ENCODE measurements at places on chromosomes 7 and 10.

DNA sequence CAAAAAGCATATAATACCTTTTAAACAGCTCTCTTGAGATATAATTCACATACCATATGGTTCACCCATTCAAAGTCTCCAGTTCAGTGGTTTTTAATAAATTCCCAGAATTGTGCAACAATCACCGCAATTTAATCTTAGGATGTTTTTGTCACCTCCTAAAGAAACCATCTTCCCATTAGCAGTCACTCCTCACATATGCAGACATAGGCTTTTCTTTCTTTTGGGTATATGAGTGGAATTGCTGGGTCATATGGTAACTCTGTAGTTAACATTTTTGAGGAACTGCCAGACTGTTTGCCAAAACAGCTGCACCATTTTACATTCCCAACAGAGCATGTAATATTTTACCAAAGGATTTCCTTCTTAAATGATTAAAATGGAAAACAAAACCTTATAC is 57.0 kb downstream of the CC2D2B start:
- DNase-seq = no peak

DNA sequence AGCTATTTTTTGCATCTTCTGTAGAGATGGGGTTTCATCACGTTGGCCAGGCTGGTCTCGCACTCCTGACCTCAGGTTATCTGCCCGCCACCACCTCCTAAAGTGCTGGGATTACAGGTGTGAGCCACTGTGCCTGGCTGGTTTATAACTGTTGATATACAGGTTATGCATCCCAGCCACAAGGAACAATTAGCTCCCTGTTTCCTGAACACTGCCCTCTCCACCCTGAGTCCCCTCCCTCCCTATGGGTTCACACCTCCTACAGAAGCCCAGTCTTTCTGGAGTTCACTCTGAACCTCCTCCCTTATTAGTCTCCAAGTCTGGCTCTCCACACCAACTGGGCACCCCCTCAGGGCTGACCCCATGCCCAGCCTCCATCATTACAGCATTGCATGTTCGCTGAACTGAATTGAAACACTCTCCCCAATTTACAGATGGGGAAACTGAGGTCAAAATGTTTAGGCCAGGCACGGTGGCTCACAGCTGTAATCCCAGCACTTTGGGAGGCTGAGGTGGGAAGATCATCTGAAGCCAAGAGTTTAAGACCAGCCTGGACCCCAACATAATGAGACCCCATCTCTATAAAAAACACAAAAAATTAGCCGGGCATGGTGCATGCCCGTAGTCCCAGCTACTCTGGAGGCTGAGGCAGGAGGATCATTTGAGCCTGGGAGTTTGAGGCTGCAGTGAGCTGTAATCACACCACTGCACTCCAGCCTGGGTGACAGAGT is 1.7 kb upstream of the CLIP2 start:
- DNase-seq = no peak

DNA sequence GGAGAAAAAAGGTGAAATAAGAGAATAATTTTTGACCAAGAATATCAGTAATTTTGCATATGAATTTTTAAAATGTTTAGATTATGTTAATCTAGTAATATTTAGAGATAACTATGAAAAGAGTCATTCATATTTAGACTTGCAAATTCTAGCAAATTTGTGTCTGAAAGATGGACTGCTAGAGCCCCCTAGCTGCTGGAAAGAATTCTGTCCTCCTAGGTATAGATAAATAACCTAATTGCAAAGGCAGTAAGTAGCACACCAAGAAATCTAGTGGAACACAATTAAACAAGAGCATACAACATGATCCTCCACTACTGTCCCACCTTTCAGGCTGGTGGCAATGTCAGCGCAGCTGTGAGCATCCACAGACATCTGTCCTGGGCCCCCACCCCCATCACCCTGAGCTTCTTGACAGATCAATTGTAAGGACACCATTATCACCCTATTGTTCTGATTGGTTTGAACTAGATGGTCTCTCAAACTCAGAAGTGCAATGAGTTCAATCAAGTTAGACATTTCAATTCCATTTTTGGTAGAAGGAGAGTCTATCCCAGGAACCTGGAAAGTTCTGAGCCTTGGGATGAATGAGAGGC is 15.0 kb upstream of the GFRA1 start:
- no peak for DNase-seq

GRCh38 chr10:31136386-31136785 is 104.7 kb upstream of the ZNF438 start:
- DNase-seq = no peak

DNA sequence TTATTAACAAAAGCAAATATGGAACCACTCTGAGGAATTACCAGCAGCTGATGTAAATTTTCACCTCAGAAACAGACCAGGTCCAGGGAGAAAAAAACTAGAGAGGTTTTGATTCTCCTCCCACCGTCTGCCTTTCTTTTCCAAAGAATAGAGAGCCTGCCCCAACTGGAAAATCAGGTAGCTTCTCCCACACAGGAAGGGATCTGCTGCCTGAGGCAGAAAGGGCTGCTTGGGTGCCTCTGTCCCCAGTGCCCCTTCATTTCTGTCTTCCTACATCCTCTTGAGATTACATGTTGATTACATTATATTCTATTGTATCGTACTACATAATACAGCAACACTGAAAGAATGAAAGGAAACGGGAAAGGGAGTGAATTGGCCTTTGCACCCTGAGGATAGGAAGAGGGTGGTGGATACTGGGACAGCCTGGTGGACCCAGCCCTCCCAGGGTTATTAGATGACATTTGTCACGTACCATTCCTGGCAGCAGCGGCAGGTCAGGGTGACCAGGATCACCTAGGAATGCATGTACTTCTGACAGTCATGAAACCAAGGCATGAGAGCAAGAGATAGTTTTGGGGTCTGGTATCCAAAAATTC is 8.9 kb downstream of the ST8SIA6 start:
- DNase-seq = no peak

All from NCI-H446 treated with DMSO at 0.1 percent for 48 hours (cell line).